ENCODE measurements at places on chromosomes 12 and 14.

- no peak for DNase-seq
Measured at GRCh38 chr12:51910691-51911090, 3.4 kb downstream of the ACVRL1 start.

- no peak for DNase-seq
Measured at GRCh38 chr14:50784683-50785456, 46.1 kb downstream of the NIN start.

- DNase-seq: no peak
Measured at GRCh38 chr12:124618291-124618902, 51.0 kb upstream of the NCOR2 start.

GRCh38 chr12:54301428-54302048 is 723 bp upstream of the NFE2 start:
- DNase-seq: no peak

Data from activated CD4-positive, CD25-positive, alpha-beta regulatory T cell treated with anti-CD3 and anti-CD28 coated beads, Interleukin-2, amount 50 U/mL, for 72 hours (primary cell).